ENCODE measurements at places on chromosomes 5 and 9.

- no peak for DNase-seq
Observed at GRCh38 chr9:22111954-22112247, 102.8 kb upstream of the CDKN2B start.

DNA sequence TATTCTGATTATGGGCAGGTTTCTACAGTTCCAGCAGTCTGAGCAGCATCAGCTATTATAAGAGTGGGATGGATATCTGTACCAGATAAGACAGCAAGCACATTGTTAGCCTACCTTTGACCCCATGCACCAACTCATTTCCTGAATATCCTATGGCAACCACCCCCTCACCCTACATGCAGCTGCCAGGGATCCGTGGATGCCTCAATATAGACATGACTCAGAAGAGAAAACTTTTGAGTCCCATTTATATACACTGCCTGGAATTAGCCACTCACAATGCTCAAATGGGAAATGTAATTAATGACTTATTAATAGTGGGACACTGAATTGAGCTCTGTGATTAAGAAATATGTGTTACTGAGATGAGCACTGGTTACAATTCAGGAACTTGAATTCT lies 124.4 kb downstream of the SSBP2 start:
- no peak for DNase-seq

- DNase-seq = no peak
Observed at GRCh38 chr9:20835377-20836286, 151.6 kb downstream of the FOCAD start.

- no peak for DNase-seq
Observed at GRCh38 chr5:545641-546375, 21.6 kb upstream of the SLC9A3 start.

GRCh38 chr9:91117474-91117891 lies 244.2 kb downstream of the AUH start:
- DNase-seq = no peak

DNA sequence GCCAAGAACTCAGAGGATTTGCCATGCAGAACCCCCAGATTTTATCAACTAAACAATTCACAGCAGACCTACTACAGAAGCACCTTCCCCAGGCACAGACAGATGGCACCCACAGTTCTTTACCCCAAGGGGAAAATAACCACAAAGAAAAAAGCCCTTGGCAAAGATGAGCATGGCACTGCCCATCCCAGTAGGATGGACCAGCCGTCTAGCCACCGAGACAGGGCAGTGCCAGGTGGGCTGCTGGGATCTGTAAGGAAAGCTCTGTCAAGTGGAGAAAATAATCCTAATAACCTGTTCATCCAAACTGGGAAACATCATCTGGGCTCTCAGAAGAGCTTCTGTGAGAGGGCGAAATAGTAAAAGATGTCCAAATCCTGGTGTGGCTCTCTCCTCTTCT lies 130.0 kb downstream of the COL23A1 start:
- no peak for DNase-seq

DNA sequence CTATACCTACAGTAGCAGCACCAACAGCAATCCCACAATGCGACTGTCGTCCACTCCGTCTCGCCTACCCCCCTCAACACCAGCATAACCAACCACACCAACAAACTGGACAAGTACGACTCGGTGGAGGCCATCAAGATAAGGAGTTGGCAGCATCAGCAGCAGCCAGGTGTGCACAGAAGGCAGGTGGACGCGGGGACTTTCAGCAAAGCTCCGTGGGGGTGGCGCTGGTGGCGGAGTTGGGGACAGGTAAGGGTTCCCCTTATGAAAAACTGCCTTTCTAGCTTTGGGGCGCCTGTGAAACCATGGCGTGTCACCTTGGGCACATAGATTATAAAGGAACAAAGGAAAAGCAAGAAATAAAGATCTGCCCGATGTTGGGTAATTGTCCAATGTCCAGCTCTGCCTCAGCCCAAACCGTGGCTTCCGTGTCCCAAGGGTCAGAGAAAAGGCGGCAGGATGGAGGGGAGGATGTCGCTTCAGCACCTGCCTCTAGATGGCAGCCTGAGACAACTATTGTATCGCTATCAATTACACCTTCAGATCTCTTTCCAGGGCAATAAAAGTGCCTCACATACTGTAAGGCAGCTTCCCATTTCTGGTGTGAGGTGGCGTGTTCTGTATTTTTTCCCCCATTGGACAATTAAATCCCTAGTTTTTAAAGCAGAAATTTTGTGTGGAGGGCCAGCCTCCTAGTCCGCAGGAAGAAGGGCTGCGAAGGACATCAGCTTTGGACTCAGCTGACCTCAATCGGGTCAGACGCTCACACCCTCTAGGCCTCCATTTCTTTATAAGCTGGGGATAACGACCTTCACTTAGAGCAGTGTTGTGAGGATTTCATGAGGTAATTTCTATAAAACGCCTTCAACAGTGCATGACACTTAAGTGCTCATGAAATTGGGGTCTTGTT lies 58.8 kb downstream of the MTRR start:
- DNase-seq = no peak

DNA sequence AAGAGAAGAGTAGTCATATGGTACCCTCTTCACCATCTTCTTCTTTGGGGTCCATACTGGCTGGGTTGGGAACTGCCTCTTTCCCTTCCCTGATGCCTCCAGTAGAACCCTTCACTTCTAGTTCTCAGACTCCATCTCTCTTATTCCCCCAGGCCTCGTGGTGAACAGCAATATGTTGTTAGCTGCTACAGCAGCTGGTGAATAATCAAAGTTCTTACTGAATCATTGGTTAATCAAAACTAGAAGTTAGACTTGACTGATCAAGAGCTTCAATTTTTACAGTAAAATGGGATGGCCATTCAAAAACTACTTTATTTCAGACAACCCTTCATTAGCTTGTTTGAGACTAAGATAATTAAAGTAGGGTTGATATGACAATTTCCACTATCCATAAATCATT lies 190.9 kb upstream of the GNA14 start:
- no peak for DNase-seq

DNA sequence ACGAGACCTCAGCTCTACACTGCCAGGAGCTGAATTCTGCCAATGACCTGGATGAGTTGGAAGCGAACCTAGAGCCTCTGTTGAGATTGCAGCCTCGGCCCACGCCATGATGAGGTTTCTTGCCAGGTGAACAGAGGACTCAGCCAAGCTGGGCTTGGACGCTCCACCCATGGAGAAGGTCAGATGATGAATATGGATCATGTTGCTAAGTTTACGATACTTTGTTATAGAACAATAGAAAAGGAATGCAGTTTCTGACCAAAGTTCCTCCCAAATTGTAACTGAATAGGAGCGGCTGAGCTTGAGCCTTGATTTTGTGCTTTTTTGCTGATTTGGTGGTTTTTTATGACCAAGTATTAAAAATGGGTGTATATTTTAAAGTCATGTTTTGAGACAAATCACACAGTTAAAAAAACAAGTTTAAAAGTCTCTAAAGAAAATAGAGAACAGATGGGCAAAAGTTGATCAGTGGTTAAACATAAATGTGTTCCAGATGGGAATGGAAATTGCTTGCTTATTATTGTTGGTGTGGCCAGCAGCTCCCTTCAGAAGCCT lies 32.9 kb downstream of the ROPN1L start:
- no peak for DNase-seq

DNA sequence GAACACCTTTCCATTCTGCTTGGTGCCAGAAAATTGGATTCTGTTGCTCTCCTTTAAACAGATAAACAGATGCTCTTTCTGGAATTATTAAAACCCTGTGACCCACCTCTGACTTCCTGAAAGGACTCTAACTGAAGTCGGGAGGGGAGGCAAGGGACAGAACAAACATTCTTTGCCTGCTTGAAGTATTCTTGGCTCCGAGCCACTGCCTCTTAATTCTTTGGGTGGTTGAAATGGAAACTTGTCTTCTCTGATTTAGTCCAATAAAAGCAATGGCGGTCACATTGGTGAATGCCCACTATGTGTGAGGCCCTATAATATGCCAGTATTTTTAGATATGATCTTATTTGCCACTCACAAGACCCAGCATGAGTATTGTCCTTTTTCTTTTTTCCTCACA lies 236.8 kb downstream of the SLIT3 start:
- no peak for DNase-seq

GRCh38 chr5:81852291-81853029 lies 101.6 kb upstream of the SSBP2 start:
- DNase-seq = peak; percentile 49

GRCh38 chr5:123344816-123345426 lies 78.3 kb downstream of the CEP120 start:
- no peak for DNase-seq

- DNase-seq = no peak
Observed at GRCh38 chr9:1051584-1052275, 1.6 kb downstream of the DMRT2 start.

GRCh38 chr9:113523421-113524141 lies 60.1 kb downstream of the RGS3 start:
- DNase-seq = peak; percentile 12

GRCh38 chr9:100324594-100325200 lies 28.0 kb downstream of the TEX10 start:
- no peak for DNase-seq

DNA sequence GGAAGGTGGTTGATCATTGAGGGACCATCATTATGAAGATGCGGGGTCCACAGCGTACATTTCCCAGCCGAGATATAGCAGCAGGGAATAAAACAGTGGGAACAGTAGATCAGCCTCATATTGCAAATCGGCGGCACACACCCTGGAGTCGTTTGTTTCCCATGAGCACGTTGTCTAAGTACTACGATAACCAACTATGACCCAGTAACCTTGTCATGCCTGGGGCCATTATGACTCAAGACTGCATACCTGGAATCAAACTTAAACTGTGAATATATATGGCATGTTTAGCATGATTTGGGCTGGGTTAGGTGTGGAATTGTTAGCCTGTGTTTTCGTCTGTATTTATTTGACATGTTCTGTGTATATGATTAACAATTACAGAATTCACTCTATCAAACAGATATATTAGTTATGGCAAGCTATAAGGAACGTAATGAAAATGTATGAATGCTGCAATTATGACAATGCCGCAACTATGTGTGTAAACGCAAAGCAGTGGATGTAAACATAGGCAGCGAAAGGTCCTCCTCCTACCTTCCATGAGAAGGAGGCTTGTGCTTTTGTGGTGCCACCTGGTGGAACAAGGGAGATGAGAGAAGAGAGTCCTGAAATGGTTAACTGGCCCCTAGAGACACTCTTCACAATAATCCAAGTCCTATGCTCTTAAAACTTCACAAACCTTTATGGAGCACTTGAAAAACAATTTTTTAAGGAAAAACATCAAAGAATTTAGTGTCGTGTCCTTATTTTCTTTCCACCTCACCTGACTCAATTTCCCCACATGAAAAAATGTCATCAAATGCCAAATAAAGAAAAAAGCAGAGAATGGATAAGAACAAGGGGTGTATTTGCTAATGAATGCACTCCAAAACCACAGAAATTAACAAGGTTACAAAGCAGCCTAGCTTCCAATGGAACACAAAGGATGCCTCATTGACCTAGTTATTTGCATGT lies 47.1 kb downstream of the SEMA5A start:
- DNase-seq = no peak

GRCh38 chr5:40833712-40834229 lies 1.3 kb downstream of the RPL37 start:
- no peak for DNase-seq

DNA sequence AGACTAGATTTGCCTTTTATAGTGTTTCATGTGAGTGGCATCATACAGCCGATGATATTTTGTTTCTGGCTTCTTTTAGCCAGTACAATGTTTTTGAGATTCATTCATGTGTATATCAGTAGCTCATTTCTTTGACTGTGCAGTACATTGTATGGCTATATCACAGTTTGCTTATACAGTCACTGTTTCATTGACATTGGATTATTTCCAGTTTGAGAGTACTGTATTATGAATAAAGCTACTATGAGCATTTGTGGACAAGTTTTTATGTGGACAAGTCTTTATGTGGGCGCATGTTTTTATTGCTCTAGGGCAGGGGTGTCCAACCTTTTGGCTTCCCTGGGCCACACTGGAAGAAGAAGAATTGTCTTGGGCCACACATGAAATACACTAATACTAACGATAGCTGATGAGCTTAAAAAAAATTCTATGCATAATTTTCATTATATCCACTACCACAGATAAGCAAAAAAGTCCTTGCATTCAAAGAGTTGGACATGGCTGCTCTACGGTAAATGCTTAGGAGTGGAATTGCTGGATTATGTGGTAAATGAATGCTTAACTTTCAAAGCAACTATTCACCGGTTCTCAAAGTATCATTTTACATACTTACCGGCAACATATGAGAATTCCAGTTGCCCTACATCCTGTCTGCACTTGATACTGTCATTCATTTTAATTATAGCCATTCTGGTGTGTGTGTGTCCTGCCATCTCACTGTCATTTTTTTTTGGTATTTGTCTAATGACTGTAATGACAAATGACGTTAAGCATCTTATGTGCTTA lies 177.8 kb downstream of the RGS3 start:
- DNase-seq = no peak

DNA sequence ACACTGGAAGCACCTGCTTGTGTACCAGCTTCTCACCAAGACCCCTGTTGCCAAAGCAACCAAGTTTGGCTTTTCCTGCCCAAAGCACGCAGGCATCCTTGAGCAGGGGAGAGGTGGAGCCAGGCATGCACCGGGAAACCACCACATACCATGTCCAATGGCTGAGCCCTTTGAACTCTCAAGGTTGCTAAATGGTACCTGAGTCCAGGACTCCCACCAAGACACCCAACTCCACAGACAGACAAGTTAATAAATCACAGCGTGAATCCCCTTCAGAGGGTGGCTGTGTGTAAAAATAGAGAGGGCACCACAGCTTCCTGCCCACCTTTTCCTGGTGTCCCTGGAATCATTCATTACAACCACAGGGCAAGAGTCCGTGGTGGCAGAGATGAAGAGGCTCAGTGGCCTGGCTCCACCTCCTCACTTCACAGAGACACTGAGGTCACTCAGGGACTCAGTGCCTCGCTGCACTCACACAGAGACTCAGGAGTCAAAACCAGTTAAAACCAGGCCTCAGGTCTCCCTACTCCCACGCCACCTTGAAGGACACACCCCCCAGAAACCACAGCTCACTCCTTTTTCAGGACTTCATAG lies 143.7 kb downstream of the C5orf15 start:
- no peak for DNase-seq

- DNase-seq = no peak
Observed at GRCh38 chr5:112366987-112367386, 52.1 kb downstream of the EPB41L4A start.

GRCh38 chr5:56090793-56091460 lies 96.2 kb upstream of the IL6ST start:
- no peak for DNase-seq

- DNase-seq = no peak
Observed at GRCh38 chr5:1141834-1142233, 30.0 kb upstream of the SLC12A7 start.

Data from C1 segment of cervical spinal cord (tissue), 14 donors.